ENCODE measurements at places on chromosomes 5 and 9.

GRCh38 chr5:90477621-90478215 is 3.1 kb downstream of the POLR3G start:
- H3K36me3 ChIP-seq, result no peaks in the 10 kb centered on the region
- no peak overlapping the region for H3K4me3 ChIP-seq
- H3K27me3 ChIP-seq, result no peaks in the 10 kb centered on the region
- H3K27ac ChIP-seq, result peak overlapping the region; percentile 36

- no peak overlapping the region for H3K27ac ChIP-seq
- no peaks in the 10 kb centered on the region for H3K36me3 ChIP-seq
- H3K4me1 ChIP-seq, result peaks cover 35% of the 10 kb centered on the region
- no peak overlapping the region for H3K4me3 ChIP-seq
Measured at GRCh38 chr9:121686930-121687541, 35.6 kb downstream of the DAB2IP start.

DNA sequence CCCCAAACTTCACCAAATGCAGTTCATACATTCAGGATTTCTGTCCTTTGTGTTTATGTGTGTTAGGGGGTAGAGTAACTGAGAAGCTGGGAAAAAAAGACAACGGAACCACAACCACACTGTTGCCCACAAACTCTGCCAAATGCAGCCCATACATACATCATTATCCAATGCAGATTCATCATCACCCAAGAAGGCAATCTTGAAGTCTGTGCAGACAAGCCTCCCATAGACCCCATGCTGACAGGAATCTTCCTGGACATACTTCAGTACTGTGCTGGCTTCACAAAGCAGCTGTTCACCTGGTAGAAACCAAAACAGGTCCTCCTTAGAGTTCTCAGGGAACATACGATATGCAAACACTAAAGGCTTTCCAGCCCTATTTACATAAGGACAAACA is 38.9 kb downstream of the MTMR12 start:
- H3K4me1 ChIP-seq, result peaks cover 18% of the 10 kb centered on the region
- no peaks in the 10 kb centered on the region for H3K27me3 ChIP-seq
- DNase-seq, result no peak

DNA sequence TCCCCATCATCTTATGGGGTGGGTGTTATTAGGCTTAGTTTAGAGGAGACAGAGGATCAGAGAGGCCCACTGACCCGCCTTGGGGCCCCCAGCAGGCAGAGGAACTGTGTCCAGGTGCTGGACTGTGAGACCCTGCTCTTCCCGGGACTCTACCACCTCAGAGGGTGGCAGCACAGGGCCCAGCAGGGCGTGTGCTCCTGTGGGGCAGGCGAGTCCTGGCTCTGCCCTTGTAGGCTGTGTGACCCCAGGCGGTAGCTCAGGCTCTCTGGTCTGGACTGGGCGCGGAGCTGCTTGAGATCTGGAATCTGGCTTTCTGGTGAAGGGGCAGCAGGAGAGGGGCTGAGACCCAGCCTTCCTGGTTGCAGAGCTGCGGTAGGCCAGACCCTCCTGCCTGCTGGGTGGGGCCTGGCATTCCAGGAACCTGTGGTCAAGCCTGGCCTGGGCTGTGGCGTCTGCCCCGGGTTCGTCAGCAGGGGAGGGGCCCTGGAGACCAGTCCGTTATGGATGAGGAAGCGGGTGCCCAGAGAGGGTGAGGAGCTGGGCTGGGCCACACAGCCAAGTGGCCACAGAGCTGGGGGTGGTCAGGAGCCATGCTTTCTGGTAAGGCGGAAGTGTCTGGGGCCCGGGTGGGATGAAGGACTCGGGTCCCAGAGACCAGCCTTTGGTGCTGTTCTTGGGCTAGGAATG is 46.5 kb downstream of the RXRA start:
- H3K27ac ChIP-seq, result peak overlapping the region; percentile 93
- DNase-seq, result peak; percentile 87
- no peaks in the 10 kb centered on the region for H3K27me3 ChIP-seq
- H3K36me3 ChIP-seq, result no peaks in the 10 kb centered on the region
- H3K4me3 ChIP-seq, result no peak overlapping the region

DNA sequence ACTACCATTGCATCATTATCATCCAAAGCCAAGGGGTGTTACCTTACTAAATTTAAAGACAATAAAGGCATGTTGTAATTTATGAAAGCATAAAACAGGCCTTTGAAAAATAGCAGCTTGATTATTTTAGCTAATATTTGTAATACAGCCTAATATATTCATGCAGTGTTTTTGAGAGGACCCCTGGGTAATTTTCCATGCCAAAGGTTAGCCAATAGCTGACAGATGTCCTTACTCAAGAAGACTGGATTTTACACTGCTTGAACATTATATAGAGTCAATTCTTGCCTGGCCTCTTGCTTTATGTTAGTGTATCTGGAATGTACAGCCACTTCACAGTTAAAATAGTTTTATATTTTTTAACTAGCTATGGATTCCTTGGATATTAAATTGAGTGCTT is 337.8 kb upstream of the PAPPA start:
- no peaks in the 10 kb centered on the region for H3K36me3 ChIP-seq
- no peak overlapping the region for H3K4me3 ChIP-seq
- H3K27me3 ChIP-seq, result no peaks in the 10 kb centered on the region
- no peak for DNase-seq

Data from sigmoid colon (tissue), 7 donors.